ENCODE measurements at places on chromosomes 6 and 20.

DNA sequence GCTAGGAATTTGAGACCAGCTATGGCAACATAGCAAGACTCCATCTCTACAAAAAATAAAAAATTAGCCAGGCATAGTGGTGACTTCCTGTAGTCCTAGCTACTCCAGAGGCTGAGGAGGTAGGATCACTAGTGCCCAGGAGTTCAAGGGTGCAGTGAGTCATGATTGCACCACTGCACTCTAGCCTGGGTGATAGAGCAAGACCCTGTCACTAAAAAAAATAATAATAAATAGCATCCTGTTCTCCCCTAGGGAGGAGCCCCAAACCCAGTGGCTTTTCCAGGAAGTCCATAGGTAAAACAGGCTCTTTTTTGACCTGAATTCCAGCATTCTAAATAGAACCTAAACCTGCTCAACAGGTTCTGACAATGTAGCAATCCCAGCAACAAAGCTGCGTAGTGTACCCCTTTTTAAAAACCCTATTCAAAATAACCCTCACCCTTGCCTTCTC is 192.0 kb downstream of the ALDH8A1 start:
- no peak for DNase-seq

- DNase-seq: no peak
Observed at GRCh38 chr6:29561606-29562181, 2.2 kb upstream of the UBD start.

GRCh38 chr6:33665957-33666356 is 44.8 kb downstream of the ITPR3 start:
- DNase-seq: no peak

DNA sequence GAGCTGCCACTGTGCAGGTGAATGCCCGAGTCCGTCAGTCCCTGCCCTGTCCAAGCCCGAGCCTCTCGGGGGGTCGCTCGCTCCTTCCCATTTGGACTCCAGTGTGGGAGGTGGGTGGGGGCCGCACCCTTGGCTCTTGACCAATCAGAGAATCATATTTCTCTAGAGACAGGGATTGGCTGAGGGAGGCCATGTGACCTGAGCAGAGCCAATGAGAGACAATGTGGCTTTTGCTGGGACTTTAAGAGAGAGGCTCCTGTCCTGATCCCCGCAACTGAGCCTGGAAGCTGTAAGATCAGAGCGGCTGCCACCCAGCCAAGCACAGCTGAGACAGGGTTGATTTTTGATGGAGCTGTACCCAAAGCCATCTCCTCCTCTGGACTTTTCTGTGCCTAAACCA is 199.3 kb downstream of the TFAP2C start:
- no peak for DNase-seq

DNA sequence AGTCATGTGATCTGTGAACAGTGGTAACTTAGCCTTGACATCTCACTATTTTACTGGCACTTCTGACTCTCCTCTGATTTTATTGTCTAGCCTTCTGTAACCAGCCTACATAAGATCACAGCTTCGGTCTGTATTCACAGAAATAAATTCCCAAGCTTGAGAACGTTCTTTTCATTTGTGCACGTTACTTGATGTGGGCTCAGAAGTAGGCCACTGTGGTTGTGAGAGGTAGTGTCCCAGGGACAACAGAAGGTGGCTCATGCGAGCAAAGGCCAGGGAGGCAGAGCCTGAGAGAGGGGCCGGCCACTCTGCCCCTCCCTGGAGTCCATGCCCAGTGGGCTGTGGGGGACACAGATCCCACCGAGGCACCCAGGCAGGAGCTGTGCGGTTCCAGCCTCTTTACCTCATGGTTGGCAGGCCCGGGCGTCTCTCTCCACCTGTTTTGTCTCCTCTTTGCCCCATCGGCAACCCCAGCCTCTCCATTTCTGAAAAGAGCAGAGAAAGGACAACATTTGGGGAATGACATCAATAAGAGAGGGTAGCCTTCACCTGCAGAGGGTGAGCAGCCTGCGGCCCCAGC is 207.5 kb upstream of the CST7 start:
- DNase-seq: no peak

GRCh38 chr20:33803921-33804337 is 7.2 kb upstream of the CHMP4B start:
- DNase-seq: no peak

DNA sequence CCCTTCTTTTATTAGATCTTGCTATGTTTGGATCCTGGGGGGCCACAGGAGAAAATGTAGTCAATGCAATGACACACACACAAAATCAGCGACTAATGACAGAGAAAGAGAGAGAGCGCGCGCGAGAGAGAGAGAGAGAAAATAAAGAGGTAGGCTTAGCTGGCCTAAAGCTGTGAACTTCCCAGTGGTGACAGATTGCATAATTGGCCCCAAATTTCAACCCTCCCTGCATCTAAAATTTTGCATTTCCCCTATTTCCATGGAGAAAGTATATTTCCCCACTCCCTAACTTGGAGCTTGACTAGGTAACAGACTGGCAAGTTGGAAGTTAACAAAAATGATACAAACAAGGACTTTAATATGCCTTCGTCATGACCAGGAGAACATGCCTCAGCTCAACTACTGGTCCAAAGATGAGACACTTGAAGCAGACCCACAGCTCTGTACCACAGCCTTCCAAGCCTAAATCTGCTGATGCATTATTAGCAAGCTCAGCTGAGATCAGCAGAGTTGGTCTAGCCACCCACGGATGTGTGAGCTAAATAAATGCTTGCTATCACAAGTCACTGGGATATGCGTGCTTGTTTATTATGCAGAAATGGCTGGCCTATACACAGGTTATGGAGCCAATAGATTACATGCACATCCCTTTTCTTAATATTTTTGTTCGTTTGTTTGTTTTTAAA is 118.1 kb upstream of the PRDM1 start:
- no peak for DNase-seq

GRCh38 chr6:29005183-29005885 is at the start of gene ZNF311:
ZNF311 (minus strand) TSS chr6:29005315; CDS start chr6:29003954, 1,361 bp downstream.
- DNase-seq: no peak

- no peak for DNase-seq
Observed at GRCh38 chr20:52972965-52973819, 1.0 kb downstream of the TSHZ2 start.

DNA sequence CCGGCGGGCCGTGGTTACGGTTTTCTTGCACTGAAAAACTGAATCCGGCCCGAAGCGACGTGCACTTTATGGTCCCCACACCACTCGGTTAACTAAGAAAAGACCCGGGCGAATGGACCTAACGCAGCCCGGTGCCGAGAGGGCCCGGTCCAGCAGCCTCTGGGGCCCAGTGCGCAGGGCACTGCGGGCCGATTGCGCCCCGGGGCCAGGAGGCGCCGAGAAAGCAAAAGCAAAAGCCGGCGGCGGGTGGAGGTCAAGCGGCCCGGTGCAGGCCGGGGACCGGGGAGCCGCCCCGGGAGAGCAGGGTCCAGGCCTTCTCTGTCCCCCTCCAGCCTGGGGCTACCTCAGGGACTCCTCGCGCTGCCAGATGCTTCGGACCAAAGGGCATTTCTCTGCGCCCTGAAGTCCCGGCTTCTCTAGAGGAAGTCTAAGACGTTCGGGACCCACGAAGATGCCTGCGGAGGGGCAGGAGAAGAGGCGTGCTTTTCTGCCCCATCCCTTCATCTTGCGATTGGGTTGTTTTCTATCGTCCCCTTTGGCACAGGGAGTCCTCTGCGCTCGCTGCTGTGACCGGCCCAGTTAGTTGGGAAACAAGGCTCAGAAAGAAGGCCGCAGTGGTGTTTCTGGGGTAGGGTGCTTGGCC is 4.4 kb downstream of the FOXF2 start:
- DNase-seq: no peak

DNA sequence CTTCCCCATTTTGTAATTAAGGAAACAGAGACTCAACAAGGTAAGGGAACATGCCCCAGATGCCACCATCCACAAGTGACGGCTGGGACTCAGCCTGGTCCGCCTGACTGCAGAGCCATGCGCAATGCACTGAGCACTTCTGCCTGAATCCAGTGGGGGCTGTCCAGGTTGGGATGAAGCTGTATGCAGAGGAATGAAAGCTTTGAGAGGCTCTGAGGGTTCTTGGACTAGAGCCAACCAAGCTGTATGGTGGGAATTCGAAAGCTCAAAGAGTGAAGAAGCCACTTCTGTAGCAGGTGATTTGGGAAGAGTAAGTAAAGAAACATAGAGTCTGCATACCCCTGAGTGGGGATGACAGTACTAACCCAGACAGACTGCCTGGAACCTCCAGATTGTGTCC is 127.6 kb upstream of the AKAP12 start:
- no peak for DNase-seq

- no peak for DNase-seq
Observed at GRCh38 chr6:16781348-16782169, 20.3 kb upstream of the ATXN1 start.

GRCh38 chr6:28812778-28813569 is 110.8 kb downstream of the TRIM27 start:
- no peak for DNase-seq

DNA sequence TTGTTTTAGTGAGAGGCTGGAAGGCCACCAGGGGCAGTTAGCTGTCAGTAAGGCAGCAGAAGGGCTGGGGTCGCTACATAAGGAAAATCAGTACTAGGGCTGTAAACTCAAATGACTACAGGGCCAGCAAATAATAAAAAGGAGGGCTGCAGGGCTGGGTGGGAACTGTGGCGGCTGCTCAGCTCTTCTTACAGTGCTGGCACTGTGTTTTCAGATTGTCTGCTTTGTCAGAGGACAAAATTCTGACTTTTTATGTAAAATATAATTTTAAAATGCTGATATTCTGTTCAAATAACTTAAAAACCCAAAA is 23.2 kb downstream of the HLA-A start:
- DNase-seq: no peak

DNA sequence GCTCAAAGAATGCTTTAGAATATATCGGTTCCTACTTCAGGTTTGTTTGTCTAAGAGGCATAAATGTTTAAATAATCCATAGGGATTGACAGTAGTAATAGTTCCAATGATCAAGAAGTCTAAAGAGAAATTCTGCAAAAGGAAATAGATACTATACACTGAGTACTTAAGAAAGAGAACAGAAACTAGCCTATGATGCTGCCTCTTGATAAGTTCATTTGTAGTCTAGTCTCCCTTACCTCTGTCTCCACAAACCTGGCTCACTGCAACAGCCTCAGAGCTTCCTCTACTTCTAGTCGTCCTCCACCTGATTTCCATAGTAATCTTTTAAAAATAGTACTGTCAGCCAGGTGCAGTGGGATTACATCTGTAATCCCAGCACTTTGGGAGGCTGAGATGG is 511.8 kb downstream of the LMBRD1 start:
- DNase-seq: no peak
